ENCODE measurements at places on chromosomes 16 and 17. TPM values are rescaled to one million over a fixed set of nuclear protein-coding genes. Genes with fewer than 3 reads are reported as not detected.

DNA sequence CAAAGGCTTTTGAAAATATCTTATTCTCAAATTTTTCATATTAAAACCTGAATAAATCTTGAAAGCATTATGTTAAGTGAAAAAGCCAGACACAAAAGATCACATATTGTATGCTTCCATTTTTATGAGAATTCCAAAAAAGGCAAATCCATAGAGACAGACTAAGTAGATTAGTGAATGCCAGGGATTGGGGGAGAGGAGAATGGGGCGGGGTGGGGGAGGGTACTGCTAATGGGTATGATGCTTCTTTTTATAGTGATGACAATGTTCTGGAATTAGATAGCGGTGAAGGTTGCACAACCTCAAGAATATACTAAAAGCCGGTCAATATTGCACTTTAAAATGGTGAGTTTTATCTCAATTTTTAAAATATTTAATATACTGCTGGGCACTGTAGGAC lies 44.0 kb downstream of the XPO6 start:
- H3K4me1 ChIP-seq = peaks cover 69% of the 10 kb centered on the region
- no peak overlapping the region for H3K4me3 ChIP-seq
- H3K27ac ChIP-seq = peak overlapping the region; percentile 61

DNA sequence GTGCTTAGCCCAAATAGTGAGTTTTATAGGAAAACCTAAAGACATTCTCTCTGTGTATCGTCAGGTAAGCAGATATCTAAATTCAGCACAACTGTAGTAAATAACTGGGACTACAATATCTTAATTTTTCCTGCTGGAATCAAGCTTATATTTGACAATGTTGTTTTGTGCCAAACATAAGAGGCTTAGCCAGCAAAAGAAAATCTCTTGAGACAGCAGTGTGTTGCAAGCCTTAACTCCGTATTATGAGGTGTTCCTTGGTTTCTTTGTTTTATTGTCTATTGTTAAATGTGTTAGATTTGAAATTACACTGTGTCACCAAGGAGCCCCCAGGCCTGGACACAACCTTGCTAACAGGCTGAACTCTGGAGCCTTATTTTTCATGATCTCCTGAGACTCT lies 1570.6 kb upstream of the GOT2 start:
- DNase-seq = no peak
- H3K4me1 ChIP-seq = no peaks in the 10 kb centered on the region
- no peaks in the 10 kb centered on the region for H3K36me3 ChIP-seq
- H3K27me3 ChIP-seq = no peaks in the 10 kb centered on the region

GRCh38 chr17:77356690-77357201 lies 216.0 kb downstream of the SEC14L1 start:
- peaks cover 14% of the 10 kb centered on the region for H3K4me1 ChIP-seq
- H3K36me3 ChIP-seq = no peaks in the 10 kb centered on the region
- peaks cover 3% of the 10 kb centered on the region for H3K27me3 ChIP-seq
- no peak overlapping the region for H3K4me3 ChIP-seq

- DNase-seq = no peak
- no peaks in the 10 kb centered on the region for H3K27me3 ChIP-seq
- H3K27ac ChIP-seq = no peak overlapping the region
- peaks cover 8% of the 10 kb centered on the region for H3K36me3 ChIP-seq
- H3K4me3 ChIP-seq = no peak overlapping the region
- H3K4me1 ChIP-seq = peaks cover 24% of the 10 kb centered on the region
Observed at GRCh38 chr16:23907903-23908302, 72.1 kb downstream of the PRKCB start.

DNA sequence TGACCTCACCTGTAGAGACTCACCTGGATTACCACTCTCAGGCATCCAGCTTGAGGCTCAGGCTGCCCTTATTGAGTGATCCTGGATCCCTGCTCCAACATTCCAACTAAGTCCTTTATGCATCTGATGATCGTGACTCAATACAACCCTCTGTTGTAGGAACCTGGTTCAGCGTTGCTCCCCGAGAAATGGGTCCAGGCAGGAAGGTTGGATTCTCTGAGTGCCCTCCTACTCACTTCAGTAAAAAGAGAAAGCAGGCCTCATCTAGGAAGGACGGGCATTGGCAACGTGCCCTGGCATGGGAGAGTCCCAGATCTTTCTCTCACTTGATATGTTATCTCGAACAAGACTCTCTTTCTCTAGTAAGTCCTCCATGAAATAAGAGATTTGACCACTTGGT lies at the start of gene OR3A1:
Gene OR3A1 (minus strand): TSS at position 101 of the 400 bp plus-strand sequence. CDS start 5,778 bp downstream, outside the sequence.
- no peaks in the 10 kb centered on the region for H3K4me1 ChIP-seq
- no peak within 1 kb of the TSS for H3K27ac ChIP-seq
- H3K4me3 ChIP-seq = no peak within 1 kb of the TSS

DNA sequence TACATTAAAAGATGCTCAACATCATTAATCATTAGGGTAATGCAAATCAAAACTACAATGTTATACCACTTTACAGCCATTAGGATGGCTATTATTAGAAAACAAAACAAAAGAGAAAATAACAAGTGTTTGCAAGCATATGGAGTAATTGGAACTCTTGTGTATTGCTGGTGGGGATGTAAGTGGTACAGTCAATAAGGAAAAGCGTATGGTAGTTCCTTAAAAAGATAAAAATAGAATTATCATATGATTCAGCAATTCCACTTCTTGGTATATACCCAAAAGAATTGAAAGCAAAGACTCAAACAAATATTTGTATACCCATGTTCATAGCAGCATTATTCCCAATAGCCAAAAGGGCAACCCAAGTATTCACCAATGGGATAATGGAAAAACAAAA lies 1.4 kb upstream of the CAPNS2 start:
- H3K36me3 ChIP-seq = no peaks in the 10 kb centered on the region
- H3K27me3 ChIP-seq = no peaks in the 10 kb centered on the region
- no peak overlapping the region for H3K27ac ChIP-seq
- no peak for DNase-seq

DNA sequence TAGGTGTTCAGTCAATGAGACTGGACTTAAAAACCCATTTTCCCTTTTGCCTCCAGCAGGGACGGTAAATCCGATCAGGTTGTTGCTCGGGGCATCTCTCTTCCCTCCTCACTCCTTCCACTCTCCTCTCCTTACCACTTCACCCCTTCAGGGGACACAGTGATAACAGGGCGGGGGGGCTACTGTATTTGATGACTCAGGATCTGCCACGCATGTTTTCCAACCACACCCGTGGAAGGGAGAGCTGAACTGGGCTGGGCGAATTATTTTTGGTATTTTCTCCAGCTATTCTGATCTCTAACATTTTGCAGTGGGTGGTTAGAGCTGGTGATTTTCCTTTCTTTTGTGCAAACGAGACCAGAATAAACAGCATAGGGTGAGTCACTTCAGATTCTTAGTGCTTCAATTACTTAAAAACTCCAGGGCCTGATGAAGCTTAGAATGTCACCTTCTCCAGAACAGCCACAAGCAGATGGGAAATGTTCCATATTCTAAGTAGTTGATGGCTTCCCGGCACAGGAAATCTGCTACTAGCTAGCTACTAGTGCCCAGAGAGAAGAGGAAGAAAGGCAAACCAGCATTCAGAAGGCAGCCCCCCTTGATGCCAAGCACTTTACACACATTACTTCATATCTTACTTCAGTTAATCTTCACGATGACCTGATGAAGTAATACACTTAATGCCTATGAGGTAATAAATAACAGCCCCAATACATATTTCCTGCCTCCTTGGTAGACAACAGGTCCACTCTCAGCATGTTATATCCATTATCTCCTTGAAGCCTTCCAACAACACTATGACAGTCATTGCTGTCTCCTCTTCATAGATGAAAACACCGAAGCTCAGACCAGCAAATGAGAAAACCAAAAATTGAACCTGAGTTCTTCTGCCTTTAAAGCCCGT lies 74.1 kb downstream of the ASIC2 start:
- H3K27me3 ChIP-seq = peaks cover 4% of the 10 kb centered on the region
- H3K4me1 ChIP-seq = no peaks in the 10 kb centered on the region
- no peaks in the 10 kb centered on the region for H3K36me3 ChIP-seq
- DNase-seq = no peak
- no peak overlapping the region for H3K4me3 ChIP-seq

DNA sequence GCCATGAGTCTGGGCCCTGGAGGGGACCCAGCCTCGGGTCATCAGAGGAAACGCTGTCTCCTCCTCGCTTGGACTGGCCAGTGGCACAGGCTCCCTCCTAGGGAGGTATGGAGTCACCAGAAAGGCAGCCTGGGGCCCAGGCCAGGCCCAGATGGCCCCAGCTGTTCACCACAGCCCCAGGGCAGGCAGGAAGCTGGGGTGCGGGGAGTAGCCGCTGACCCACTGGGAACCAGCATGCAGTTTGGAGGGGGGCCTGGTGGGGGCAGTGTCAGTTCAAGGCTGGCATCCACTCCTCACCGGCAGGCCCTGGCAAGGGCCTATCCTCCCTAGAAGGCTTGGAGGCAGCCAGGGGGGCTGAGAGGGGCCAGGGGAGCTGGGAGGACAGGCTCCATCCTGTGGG lies 48.8 kb downstream of the SDK2 start:
- H3K27ac ChIP-seq = no peak overlapping the region
- H3K36me3 ChIP-seq = no peaks in the 10 kb centered on the region
- H3K4me3 ChIP-seq = no peak overlapping the region
- no peaks in the 10 kb centered on the region for H3K27me3 ChIP-seq
- DNase-seq = peak; percentile 71

- H3K4me1 ChIP-seq = peaks cover 33% of the 10 kb centered on the region
- no peak overlapping the region for H3K27ac ChIP-seq
- H3K4me3 ChIP-seq = no peak overlapping the region
- peaks cover 5% of the 10 kb centered on the region for H3K27me3 ChIP-seq
- peak; percentile 63 for DNase-seq
Observed at GRCh38 chr17:47220531-47220999, 11.4 kb downstream of the MYL4 start.

- no peaks in the 10 kb centered on the region for H3K27me3 ChIP-seq
- peaks cover 46% of the 10 kb centered on the region for H3K4me1 ChIP-seq
- no peak for DNase-seq
- peaks cover 3% of the 10 kb centered on the region for H3K36me3 ChIP-seq
Observed at GRCh38 chr17:68343976-68344375, 52.7 kb downstream of the ARSG start.

DNA sequence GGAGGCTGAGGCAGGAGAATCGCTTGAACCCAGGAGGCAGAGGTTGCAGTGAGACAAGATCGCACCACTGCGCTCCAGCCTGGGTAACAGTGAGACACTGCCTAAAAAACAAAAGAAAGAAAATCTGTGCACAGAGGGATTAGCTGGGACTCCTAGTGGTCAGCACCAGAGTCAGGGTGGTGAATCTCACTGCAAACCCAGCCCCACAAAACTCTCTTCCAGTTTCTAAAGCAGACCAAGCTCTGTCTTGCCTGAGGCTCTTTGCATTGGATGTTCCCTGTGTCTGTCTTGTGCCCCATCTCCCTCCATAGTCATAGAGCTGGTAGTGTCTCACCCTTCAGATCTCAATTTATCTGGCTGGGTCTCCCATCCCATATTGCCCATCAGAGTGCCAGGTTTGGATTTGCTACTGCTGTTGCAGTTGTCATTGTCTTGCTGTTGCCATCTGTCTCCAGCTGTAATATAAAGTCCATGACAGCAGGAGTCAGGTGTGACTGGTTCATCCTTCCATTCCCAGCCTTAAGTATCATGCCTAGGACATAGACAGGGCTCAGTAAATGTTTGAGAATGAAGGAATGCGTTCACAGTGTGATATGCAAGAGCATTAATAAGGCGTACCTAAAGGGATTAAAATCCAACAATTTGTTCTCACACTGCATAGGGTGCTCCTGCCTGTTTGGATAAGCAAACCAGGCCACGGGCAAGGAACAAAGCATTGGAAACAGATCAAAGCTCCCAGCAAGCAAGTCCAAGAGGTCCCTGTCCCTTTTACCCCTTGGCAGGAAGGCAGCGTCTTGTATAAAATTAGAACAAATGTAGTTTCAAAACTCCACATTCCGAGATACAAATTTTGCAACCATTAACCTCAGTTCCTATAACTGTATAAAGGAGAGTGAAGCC lies 614.6 kb upstream of the CDH5 start:
- no peaks in the 10 kb centered on the region for H3K27me3 ChIP-seq
- H3K4me3 ChIP-seq = no peak overlapping the region
- no peaks in the 10 kb centered on the region for H3K36me3 ChIP-seq
- DNase-seq = no peak
- H3K27ac ChIP-seq = no peak overlapping the region
- no peaks in the 10 kb centered on the region for H3K4me1 ChIP-seq

- H3K27ac ChIP-seq = no peak overlapping the region
- H3K36me3 ChIP-seq = peaks cover 10% of the 10 kb centered on the region
- DNase-seq = no peak
- peaks cover 2% of the 10 kb centered on the region for H3K27me3 ChIP-seq
Observed at GRCh38 chr16:66414891-66415290, 12.2 kb upstream of the BEAN1 start.

DNA sequence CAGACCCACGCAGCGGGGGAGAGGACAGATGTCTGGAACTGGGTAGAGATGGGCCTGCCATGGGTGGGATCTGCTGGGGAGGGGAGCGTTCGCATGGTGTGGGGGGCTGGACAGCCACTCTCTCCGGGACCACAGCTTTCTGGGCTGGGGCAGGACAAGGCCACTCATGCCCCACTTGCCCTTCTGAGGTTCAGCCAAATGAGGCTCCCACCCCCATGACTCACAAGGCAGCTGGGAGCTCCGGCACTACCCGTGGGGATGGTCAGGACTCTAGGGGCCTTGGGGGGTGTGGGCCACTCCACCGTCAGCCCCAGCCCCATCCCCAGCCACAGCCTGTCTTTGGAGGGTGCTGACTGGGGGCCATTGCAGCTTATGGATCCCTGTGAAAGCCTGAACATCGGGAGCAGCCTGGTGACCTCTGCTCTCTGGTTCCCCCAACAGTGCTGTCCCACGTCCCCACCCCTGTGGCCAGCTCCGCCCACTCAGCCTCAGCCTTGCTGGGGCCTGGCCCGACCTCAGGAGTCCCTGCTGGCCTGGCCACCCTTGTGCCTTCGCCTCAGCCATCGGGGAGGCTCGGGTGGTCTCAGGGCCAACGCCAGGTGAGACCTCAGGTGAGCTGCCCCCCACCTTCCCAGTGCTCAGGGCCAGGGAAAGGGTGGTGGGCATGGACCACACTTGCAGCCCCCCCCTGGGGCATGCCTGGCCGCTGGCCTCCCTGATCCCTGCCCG lies 4.7 kb upstream of the CDH15 start:
- no peak overlapping the region for H3K4me3 ChIP-seq
- H3K27me3 ChIP-seq = peaks cover 6% of the 10 kb centered on the region
- no peak overlapping the region for H3K27ac ChIP-seq
- peaks cover 6% of the 10 kb centered on the region for H3K4me1 ChIP-seq

Gene SETD1A
- total RNA-seq = 31.5 TPM

Gene KSR1
- total RNA-seq = 104 TPM

Gene ADAMTS18
- not detected for total RNA-seq

Gene DUSP14
- total RNA-seq = 20.2 TPM

Gene TEX19
- total RNA-seq = 0.09 TPM

Gene SNX20
- total RNA-seq = 34.9 TPM

All from activated CD4-positive, alpha-beta T cell treated with anti-CD3 and anti-CD28 coated beads, Interleukin-2, amount 10 ng/mL, durations not matched to agents 24 days and 14 days (primary cell).